Endothelial cell (in vitro differentiated cells): ENCODE measurements at places on chromosomes 2 and 18. TPM values are rescaled to one million over a fixed set of nuclear protein-coding genes. Genes with fewer than 3 reads are reported as not detected.

DNA sequence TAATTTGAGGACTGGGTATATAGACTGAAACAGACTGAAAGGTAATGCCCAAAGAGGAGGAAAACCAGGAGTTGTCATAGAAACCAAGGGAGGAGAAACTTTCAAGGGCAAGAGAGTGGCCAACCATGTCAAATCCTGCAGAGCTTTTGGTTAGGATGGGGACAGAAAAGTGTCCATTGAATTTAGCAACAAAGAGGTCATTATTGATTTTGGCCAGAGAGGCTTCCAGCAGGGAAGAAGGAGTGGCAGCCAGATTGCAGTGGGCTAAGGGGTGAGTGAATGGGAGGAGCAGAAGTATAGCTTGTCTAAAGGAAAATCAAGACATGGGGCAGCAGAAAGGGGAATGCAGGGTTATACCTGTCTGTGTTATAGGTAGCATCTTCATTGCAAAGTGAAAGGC is 194.0 kb downstream of the CAMKMT start:
- no peak for DNase-seq
- no peaks in the 10 kb centered on the region for H3K4me1 ChIP-seq
- no peaks in the 10 kb centered on the region for H3K27me3 ChIP-seq
- no peak overlapping the region for H3K4me3 ChIP-seq
- H3K27ac ChIP-seq = no peak overlapping the region

GAD1 gene
- 129 TPM for total RNA-seq

SLC5A7 gene
- total RNA-seq = not detected

- H3K36me3 ChIP-seq = no peaks in the 10 kb centered on the region
- no peak overlapping the region for H3K4me3 ChIP-seq
- no peak overlapping the region for H3K27ac ChIP-seq
- H3K4me1 ChIP-seq = peaks cover 1% of the 10 kb centered on the region
- no peak for DNase-seq
Observed at GRCh38 chr2:206250041-206250897, 24.2 kb upstream of the ZDBF2 start.

DNA sequence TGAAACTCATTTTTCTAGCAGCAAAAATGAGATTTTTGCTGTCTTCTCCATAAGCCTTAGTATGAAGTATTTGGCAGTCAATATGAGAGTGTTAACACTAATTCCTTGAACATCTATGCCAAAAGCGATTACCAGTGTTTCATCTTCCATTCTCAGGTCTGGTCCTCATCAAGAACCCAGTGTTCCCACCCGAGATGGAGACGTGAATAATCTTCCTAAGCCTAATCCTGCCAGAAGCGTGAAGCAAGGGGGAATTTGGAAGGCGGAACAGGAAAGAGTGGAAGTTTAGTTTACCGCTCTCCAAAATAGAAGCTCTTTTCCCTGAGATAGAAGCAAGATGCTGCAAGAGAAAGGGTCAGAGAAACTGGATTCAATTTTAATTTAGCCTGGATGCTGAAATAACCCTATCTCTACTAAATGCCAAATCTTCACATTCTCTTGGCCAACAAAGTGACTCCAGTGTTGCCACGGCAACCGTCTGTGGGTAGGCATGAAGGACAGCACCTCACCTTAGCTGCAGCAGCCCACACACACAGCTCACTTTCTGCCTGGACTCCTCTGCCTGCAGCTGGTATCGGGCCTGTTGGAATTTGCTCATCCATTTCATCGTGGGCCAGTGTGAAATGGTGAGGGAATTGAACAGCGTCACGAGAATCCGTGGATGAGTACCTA is 711.1 kb downstream of the CBLN2 start:
- H3K36me3 ChIP-seq = no peaks in the 10 kb centered on the region
- no peak for DNase-seq
- no peaks in the 10 kb centered on the region for H3K4me1 ChIP-seq
- no peak overlapping the region for H3K4me3 ChIP-seq
- no peak overlapping the region for H3K27ac ChIP-seq
- H3K27me3 ChIP-seq = no peaks in the 10 kb centered on the region
